ENCODE measurements at places on chromosomes 11 and 22. TPM values are rescaled to one million over a fixed set of nuclear protein-coding genes. Genes with fewer than 3 reads are reported as not detected.

- DNase-seq: no peak
These were observed 56.1 kb downstream of the SYN3 start for GRCh38 chr22:33002035-33002434.

GRCh38 chr22:42664976-42665831, 16.0 kb upstream of the CYB5R3 start:
- no peak for DNase-seq

DNA sequence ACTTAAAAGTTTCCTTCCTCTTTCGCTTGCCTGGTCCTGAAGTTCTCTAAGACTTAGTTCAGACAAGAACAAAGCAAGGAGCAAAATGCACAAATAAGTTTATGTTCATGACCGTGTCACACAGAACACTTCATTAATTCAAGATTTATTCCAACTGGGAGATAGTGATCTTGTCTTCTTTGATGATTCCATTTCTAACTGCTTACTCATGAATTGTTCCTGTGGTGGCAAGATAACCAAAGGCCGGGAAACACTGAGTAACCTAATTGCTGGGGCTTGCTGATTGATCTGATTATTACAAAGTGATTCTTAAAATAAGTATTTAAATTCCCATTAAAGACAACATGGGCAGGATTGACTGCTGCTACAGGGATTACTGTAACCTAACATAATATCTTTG, 1462.9 kb upstream of the RAG2 start:
- no peak for DNase-seq

GRCh38 chr11:35288309-35288708, 131.0 kb downstream of the SLC1A2 start:
- no peak for DNase-seq

The MAPK11 gene
- total RNA-seq: 18.0 TPM

- DNase-seq: peak; percentile 88
These were observed 9.9 kb upstream of the EIF4G2 start for GRCh38 chr11:10818594-10818993.

DNA sequence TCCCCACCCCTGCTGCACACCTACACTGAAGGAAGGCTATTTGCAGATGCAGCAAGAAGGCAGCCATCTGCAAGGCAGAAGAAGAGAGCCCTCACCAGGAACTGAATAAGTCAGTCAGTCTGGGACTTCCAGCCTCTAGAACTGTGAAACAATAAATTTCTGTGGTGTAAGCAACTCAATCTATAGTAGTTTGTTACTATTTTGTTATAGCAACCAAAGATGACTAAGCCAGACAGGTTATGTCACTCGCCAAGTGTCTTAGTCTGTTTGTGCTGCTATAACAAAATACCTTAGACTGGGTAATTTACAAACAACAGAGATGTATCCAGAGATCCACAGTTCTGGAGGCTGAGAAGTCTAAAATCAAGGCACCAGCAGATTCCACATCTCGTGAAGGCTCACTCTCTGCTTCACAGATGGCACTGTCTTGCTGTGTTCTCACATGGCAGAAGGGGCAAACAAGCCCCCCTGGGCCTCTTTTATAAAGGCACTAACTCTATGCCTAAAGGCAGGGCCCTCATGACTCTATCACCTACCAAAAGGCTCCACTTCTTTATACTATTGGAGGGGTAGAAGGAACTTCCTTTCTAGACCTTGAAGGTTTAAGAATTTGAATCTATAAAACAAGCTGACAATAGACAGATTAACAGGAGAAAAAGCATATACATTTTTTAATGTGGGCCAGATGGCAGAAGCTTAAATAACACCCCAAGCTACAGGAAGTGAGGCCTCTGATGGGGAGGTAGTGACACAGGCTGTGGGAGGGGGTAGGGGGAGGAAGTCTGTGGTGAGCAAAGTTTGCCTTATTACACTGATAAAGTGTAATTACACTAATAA, 12.3 kb downstream of the APOL6 start:
- DNase-seq: peak; percentile 41

The CCDC81 gene
- total RNA-seq: not detected

The CRYBB2 gene
- not detected for total RNA-seq

The CDHR5 gene
- not detected for total RNA-seq

DNA sequence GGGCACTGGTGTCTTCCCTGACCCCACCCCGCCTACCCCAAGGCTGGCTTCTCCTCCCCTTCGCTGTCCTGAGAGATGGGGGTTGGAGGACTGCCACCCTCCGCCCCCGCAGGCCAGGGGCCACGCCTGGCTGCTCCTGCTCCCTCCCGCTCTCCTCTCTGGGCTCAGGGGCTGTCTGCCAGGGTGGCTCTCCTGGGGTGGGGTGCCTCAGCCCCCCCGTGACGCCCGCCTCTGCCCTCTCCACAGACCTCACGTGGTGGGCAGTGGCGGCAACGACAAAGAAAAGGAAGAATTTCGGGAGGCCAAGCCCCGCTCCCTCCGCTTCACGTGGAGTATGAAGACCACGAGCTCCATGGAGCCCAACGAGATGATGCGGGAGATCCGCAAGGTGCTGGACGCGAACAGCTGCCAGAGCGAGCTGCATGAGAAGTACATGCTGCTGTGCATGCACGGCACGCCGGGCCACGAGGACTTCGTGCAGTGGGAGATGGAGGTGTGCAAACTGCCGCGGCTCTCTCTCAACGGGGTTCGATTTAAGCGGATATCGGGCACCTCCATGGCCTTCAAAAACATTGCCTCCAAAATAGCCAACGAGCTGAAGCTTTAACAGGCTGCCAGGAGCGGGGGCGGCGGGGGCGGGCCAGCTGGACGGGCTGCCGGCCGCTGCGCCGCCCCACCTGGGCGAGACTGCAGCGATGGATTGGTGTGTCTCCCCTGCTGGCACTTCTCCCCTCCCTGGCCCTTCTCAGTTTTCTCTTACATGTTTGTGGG, 8.1 kb downstream of the RCOR2 start:
- DNase-seq: no peak

DNA sequence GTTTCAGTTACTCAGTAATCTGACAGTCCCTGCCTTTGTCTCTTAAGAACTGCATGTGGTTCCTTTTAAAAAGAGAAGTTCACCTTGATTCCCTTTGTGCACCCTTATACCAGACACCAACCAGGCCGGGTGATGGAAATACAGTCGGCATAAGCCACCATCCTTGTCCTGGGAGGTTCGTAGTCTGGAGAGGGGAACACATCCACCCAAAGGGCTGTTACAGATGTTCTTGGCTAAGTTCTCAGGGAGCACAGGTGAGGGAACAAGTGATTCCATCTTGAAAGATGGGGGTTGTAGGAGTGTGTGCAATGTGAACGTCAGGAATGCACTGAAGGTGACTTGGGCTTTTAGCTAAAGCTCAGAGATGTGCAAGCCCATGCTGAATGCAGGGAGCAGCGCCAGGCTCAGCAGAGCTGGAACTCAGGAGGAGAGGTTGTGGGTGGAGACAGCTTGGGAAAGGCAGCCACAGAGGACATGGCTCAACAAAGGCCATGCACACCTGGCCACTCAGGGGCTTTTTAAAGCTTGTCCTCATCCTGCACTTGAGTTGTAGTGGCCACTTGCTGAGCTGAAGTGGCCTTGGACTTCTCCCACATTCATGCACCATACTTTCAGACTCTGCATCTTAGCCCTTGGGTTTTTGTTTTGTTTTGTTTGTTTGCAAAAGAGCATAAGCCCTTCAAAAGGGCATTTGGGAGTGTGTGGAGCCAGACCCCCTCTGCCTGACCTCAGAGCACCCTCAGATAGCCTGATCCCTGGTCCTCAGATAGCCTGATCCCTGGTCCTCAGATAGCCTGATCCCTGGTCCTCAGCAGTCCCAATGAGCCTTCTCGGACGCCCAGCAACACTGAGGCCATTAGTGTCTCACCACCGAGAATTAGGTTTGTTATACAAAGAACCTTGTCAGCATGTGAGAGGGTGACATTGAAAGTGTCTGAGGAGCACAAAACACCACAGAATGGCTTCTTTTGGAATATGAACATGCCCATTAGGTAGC, 12.7 kb upstream of the TMA7B start:
- DNase-seq: no peak

The CCDC73 gene
- 0.03 TPM for total RNA-seq

The ASCL2 gene
- not detected for total RNA-seq
